Activated B cell treated with CpG ODN at 0.5 μM for 24 hours (primary cell): ENCODE measurements at places on chromosomes 4 and X.
A peak's percentile ranks its signal among the peaks of the same experiment; 100 is the strongest.

DNA sequence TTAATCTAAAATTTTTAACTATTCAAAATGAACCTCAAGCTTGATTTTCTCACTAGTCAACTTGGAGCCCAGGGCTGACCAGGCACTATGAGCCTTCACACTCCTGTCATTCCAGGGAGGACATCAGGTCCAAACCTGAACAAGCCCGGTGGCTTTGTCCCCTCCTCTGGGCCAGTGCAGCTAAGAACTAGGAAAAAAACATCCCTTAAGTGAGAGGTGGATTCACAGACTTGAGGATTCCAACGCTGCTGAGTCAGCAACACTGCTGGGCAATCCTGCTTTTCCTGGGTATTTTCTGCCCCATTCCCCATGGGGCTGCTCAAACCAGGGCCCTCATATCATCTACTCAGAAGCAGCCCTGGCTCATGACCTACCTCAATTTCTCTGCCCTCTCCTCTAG, 4.0 kb downstream of the RNF212 start:
- no peak for DNase-seq

GRCh38 chr4:41753942-41754341, 5.4 kb upstream of the PHOX2B start:
- DNase-seq = no peak

GRCh38 chrX:40298069-40298468, 200.3 kb upstream of the BCOR start:
- DNase-seq = no peak

DNA sequence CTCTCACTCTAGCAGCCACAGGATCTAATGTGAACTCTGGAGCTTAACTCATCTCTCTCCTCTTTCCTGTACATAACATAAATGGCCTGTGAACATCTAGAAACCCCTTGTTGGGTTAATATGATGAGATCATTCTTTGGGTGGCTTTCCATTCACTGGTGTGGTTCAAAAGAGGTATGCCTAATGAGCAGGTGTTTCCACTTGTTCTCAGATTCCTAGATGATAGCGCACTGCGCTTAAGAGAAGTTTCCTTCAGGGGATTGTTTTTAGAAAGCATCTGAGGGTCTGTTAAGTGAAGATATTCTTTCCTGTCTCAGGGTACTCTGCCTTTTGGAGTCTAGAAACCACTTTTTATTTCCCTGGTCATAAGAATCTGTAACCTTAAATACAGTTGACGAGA, 32.5 kb downstream of the FRMPD4 start:
- DNase-seq = no peak

- no peak for DNase-seq
Measured at GRCh38 chr4:1599491-1600210, 84.5 kb downstream of the FAM53A start.

GRCh38 chrX:103431316-103431715, 55.0 kb downstream of the BEX3 start:
- DNase-seq = no peak

DNA sequence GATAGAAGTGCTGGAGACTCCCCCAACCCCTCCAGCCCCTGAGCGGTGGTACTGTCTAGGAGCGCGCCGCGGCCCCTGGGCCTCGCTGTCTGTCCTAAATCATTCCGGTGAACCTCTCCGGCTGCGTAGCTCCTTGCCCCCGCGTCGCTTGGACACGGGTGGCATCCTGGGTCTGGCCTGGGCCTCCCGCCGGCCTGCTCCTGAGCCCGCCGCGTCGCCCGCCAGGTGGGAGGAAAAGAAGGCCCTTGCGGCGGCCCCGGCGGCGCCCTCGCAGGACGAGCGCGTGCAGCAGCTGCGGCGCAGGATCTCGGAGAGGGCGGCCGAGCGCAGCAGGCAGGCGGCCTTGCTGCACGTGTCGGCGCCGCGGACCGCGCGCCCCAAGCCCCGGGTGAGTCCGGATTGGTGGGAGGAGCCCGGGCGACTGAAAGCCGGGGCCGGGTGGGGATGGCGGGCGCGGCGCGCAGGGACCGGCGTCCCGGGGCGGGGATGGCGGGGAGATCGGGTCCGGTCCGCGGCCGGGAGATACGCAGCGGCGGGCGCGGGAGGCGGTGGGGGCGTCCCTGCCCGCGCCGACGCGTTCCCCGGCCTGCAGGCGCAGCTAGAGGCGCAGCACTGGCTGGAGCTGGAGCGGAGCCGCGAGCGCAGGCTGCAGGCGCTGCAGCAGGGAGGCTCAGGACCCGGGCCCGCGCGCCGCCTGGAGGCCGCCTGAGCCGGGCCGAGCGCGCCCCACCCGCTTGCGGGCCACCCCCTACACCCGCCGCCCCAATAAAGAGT, 6.5 kb upstream of the RNF4 start:
- DNase-seq = peak; percentile 72

- no peak for DNase-seq
Measured at GRCh38 chr4:166499820-166500219, 626.8 kb downstream of the TLL1 start.

DNA sequence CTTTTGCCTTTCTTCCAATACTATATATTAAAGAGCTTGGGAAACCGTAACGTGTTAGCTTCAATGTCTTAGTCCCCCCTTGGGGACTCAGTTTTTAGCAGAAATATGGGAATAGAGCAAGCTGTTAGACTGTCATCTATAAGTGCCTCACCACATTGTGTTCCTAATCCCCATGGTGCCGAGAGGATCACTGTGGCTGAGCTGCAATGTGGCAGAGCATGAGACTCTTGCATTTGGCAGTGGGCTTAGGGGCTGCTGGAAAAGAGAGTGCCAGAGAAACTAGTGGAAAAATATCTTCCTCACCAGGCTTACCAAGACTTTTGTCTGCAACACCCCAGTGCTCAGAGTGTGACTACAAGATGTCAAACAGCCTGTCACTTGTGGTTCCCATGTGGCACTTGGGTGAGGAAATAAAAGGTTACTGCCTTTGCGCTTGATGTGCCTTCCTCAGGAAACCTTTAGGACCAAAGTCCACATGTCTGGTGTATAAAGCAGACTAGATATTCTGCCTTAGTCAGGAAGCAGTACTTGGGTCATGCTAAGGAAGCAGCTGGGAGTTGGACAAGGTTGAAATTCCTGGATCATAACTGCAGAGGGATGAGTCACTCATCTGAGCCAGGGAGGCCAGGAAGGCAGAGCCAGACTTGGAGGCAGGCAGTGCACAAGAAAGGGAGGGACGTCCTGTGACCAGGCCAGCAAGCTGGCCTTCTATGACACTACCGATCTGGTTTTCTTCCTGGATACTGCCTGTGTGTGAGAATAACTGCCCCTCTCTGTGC, 9.7 kb upstream of the MAGEA4 start:
- DNase-seq = no peak

DNA sequence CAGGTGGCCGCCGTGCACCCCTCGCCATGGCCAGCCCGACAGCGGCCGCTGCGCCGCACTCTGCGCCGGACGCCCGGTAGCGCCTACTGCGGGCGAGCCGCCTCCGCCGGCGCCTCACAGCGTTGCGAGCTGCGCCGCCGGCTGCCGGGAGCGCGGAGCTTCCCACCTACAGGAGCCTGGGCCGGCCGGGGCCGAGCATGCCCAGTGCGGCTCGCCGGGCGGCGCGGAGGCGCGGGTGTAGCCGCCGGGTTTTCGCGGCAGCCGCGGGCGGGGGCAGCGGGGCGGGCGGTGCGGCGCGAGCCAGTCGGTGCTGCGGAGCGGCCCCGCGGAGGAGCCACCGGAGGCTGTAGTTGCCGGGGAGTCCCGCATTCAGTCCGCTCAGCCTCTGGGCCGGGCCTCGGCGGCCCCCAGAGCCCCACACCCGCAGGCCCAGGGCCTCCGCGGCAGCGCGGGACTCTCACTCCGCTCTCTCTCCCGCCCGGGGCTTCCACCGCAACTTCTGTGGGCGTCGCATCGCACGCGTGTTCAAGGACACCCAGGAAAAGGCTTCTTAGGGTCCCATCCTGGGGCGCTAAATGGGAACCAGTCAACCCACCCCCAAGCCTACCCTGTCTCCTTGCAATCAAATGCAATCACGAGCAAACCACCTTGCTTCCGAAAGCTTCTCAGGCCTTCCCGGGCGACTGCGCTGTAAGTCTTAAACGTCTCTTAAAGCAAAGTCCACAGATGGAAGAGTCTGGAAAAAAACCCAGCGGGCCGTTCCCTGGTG, at the start of gene MFAP3L:
TSS of gene MFAP3L (minus strand) at position 143 of the 769 bp plus-strand sequence. CDS start 20,518 bp downstream, outside the sequence.
- DNase-seq = peak; percentile 87

- DNase-seq = no peak
Measured at GRCh38 chr4:32745351-32745750, 2025.2 kb downstream of the PCDH7 start.

GRCh38 chr4:143397887-143398286, 61.2 kb downstream of the GAB1 start:
- no peak for DNase-seq

GRCh38 chr4:20044966-20045365, 206.7 kb upstream of the SLIT2 start:
- no peak for DNase-seq

GRCh38 chr4:157282019-157282418, 61.5 kb downstream of the GRIA2 start:
- no peak for DNase-seq

DNA sequence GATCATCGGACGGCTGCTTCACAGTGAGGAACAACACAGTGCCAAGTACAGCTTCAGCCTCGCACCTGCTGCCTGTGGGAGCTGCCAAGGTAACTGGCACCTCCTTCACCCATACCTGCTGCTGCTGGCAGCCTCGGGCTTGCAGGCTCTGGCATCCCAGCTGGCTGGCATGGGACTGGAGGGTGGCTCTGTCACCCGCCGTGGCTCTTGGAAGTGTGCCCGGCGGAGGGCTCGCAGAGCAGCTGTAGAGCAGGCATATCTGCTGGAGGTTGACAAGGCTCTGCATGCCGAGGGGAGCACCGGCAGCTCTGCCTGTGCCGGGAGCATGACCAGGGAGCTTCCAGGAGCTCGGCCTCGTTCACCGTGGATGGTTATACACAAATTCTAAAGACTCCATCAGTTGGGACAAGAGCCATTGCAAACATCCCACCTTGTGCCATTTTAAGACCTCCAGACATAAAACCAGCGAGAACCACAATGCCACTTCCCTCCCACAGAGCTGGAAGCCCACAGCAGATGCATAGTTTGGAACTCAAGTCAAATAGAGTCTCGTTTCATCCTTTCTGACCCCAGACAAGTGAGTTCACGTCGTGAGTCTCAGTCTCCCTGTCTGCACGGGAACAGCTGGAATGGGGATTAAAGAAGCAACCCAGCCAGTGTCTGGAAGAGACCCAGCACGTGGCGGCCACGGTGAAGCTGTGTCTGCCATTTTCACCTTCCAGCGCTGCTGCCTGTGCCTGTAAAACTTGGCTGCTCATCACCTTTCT, 84.3 kb upstream of the PSAPL1 start:
- no peak for DNase-seq

GRCh38 chrX:133527415-133527814, 112.1 kb upstream of the GPC4 start:
- DNase-seq = no peak

GRCh38 chr4:173325007-173325736, 9.0 kb downstream of the HMGB2 start:
- DNase-seq = no peak

GRCh38 chr4:168516841-168517240, 20.0 kb downstream of the PALLD start:
- no peak for DNase-seq

GRCh38 chr4:120659616-120660170, 262.8 kb downstream of the PRDM5 start:
- no peak for DNase-seq

GRCh38 chr4:162871990-162872389, 294.7 kb downstream of the NAF1 start:
- DNase-seq = no peak

DNA sequence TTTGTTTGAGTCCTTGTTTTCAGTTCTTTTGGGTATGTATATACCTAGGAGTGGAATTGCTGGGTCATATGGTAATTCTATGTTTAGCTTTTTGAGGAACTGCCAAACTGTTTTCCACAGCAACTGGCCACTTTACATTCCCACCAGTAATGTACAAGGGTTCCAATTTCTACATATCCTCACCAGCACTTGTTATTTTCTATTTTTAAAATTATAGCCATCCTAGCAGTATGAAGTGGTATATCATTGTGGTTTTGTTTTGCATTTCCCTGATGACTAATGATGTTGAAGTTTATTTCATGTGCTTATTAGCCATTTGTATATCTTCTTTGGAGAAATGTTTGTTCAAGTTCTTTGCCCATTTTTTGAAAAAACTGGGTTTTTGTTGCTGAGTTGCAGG, 39.6 kb downstream of the TMEM164 start:
- no peak for DNase-seq

DNA sequence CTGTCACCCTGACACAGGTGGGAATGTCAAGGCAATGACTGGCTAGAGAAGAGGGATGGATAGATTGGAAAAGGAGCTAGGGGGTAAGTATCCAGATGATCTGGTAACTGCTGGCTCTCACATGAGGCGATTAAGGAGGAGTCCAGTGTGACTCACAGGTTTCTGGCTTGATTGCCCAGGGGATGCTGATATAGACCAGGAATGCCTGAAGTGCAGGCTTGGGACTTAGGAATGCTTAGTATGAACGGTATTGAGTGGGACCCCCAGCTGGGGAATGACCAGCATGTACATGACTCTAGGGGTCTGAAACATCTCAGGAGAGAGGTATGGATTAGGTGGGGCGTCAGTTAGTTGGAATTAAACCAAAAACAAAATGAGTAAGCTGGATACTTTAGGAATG, 65.8 kb upstream of the PRPS1 start:
- DNase-seq = no peak

- no peak for DNase-seq
Measured at GRCh38 chr4:115117651-115118050, 4.2 kb upstream of the NDST4 start.

DNA sequence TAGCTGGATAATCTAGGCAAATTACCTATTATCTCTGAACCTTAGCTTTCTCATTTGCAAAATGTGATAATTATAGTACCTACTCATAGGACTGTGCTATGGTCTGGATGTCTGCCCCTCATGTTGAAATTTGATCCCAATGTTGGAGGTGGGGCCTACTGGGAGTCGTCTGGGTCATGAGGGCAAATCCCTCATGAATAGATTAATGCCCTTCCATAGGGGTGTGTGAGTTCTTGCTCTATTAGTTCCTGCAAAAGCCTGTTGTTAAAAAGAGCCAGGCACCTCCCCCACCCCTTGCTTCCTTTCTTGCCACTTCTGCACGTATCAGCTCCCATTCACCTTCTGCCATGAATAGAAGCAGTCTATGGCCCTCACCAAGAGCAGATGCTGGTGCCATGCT, 73.9 kb downstream of the SERTM2 start:
- no peak for DNase-seq

- no peak for DNase-seq
Measured at GRCh38 chr4:9901257-9901656, 119.8 kb downstream of the DRD5 start.

- DNase-seq = no peak
Measured at GRCh38 chrX:80667967-80668366, 141.7 kb downstream of the BRWD3 start.

DNA sequence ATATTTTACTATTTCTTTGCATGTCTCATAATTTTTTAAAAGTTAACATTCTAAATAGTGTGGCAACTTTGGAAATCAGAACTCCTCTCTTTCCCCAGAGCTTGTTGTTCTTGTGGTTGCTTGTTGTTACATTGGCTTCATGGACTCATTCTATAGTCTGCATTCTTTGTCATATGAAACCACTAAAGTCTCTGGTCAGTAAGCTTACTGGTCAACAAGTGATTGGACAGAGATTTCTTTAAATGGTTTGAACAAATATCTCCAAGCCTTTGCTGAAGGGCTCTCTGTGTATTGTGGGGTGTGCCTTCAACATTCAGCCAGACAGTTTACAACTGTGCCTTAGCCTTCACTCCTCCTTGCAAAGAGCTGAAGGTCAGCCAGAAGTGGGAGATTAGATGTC, 147.2 kb downstream of the OPHN1 start:
- DNase-seq = no peak

GRCh38 chr4:15652841-15653240, 2.3 kb downstream of the FBXL5 start:
- no peak for DNase-seq

- DNase-seq = no peak
Measured at GRCh38 chr4:16116019-16116418, 32.2 kb upstream of the PROM1 start.
